Amygdala (tissue), 56 donors: ENCODE measurements at places on chromosomes 7 and 10.
A peak's percentile ranks its signal among the peaks of the same experiment; 100 is the strongest.

- no peak for DNase-seq
These were observed 5.7 kb downstream of the ARL5B start for GRCh38 chr10:18664841-18665478.

GRCh38 chr7:26645121-26645520, 219.3 kb downstream of the SKAP2 start:
- DNase-seq, result no peak

GRCh38 chr7:23135755-23136154, 30.2 kb downstream of the KLHL7 start:
- no peak for DNase-seq

GRCh38 chr7:137388916-137389315, 45.4 kb upstream of the PTN start:
- DNase-seq, result no peak

DNA sequence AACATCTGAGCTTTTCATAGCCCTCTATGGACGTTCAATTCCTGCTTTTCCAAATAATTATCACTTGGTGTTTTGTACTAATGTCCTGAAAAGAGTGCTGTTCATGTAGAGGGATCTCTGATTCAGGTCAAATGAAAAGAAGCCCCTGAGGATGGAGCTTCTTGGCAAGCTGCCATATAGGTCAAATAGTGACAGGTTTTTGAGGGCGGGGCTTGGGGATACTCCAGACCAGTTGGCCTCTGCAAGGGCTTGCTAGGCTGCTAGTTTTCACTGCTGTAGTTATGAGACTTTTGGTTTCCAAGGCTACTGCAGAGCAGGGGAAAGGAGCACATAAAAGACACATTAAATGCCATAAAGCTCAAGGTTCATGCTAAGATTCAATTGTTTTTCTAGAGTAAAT, 257.2 kb upstream of the CACNA2D1 start:
- no peak for DNase-seq

- DNase-seq, result no peak
These were observed 366.3 kb upstream of the CHRM2 start for GRCh38 chr7:136502162-136502561.

- no peak for DNase-seq
These were observed 56.8 kb downstream of the ZRANB1 start for GRCh38 chr10:124998624-124999291.

GRCh38 chr10:4686644-4686996, 139.4 kb upstream of the AKR1E2 start:
- DNase-seq, result no peak

- DNase-seq, result no peak
These were observed 10.4 kb upstream of the LMBR1 start for GRCh38 chr7:156903232-156903909.

DNA sequence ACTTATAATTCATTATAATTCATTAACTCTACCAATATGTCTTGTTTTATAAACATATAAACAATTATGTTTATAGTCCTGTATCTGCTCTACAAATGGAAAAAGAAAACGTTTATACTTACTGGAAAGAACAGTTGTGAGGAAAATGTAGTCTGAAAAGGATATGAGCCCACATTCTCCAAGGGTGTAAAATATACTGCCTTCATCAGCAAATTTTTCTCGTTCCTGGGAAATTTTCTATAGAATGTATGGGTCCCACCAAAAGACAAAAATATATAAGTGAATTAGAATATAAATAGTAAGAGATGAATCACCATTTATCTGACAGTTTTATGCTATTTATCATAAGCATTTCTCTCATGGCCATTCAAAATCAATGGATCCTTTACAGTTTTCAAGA, 117.8 kb downstream of the MICU1 start:
- no peak for DNase-seq

- no peak for DNase-seq
These were observed 43.6 kb downstream of the MGAM start for GRCh38 chr7:142039231-142039630.

GRCh38 chr10:124223711-124224085, 130.3 kb upstream of the CHST15 start:
- no peak for DNase-seq

GRCh38 chr7:19113855-19114550, 3.4 kb downstream of the TWIST1 start:
- DNase-seq, result no peak

GRCh38 chr10:11901833-11902475, 78.8 kb downstream of the PROSER2 start:
- no peak for DNase-seq

GRCh38 chr10:70812814-70813213, 2.9 kb upstream of the SGPL1 start:
- DNase-seq, result no peak

DNA sequence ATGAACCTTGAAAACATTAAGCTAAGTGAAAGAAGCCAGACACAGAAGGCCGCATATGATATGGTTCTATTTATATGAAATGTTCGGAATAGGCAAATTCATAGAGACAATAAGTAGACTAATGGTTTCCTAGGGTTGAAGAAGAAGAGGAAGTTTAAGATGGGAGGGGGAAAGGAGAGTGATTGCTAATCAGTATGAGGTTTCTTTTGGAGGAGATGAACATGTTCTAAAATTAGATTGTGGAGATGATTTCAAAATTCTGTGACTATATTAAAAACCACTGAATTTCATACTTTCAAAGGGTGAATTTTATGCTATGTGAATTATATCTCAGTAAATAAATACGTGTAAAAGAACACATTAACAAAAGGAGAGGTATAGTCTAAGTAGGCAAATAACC, 176.4 kb upstream of the HPS1 start:
- DNase-seq, result no peak

GRCh38 chr10:79152423-79152817, 83.7 kb downstream of the ZMIZ1 start:
- DNase-seq, result no peak

GRCh38 chr7:134515569-134516468, 11.5 kb upstream of the AKR1B10 start:
- DNase-seq, result no peak

DNA sequence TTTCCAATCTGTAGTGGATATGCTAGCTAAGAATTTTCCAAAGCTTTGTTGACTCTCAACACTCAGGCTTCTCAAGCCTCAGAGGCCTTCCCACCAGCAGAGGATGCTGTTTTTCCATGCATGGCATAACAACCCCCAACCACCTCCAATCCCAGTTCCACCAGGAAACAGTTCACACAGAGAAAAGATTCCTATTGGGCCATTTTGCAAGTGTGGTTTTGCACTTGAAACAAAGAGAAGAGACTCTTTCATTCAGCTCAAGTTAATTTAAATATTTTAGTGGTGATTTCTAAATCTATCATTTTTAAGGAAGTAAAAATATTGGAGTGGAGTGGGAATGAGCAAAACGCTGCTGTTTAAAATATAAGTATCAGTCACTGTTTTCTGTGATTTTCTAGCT, 105.6 kb upstream of the COL1A2 start:
- peak; percentile 22 for DNase-seq

GRCh38 chr7:33789871-33790630, 115.3 kb upstream of the BMPER start:
- no peak for DNase-seq

DNA sequence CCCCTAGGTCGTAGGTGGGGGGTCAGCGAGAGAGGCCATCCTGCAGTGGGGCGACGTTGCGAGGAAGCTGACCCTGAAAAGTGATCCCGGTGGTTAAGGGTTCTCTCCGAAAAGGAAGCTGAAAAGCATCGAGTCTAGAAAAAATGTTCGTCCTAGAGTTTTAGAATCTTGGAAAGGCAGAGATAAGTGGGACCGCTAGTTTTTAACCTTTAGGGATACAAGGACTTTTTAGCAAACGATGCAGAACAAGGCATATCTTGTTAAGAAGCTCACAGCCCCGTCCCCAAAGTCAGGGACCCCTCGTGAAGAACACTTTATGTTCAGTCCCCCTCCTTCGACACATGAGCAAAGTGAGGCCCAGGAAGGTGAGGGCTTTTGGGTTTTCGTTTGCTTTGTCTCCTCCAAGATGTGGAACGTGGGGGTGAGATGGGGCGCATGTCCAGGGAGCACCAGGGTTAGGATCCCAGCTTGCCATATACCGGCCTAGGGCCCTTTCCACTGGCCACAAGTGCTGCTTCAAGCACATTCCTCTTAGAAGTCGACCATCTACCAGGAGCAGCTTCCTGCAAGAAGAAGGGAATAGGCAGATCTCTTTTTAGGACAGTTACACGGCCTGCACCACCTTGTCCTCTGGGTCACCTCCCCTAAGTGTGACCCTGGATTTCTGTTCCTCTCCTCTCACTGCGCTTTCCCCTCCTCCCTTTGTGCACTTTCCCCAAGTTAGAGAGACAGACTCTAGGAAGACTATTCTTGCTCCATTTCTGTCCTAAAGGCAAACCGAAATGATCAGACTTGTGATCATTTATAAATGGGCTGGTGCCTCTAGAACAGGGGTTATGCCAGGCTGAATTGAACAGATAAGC, 969 bp downstream of the SLC35G1 start:
- no peak for DNase-seq

- no peak for DNase-seq
These were observed 46.6 kb upstream of the GRID1 start for GRCh38 chr10:86413046-86413728.

DNA sequence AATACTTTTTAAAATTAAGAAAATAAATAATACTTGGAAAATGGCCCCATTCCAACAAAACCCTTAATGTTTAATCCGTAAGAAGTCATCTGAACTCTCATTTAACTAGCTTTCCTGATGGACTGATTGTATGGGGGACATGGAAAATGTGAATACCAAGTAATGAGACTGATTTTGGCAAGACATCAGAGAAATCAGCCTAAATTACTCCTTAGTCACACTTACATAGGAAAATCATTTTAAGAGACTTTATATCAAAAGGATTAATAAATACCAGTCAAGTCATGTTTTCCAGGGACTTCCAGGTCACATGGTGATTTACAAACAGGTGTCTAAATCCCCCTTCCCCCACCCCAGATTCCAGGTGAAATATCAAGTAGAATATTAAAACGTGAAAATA, 58.2 kb downstream of the GRM8 start:
- DNase-seq, result no peak

DNA sequence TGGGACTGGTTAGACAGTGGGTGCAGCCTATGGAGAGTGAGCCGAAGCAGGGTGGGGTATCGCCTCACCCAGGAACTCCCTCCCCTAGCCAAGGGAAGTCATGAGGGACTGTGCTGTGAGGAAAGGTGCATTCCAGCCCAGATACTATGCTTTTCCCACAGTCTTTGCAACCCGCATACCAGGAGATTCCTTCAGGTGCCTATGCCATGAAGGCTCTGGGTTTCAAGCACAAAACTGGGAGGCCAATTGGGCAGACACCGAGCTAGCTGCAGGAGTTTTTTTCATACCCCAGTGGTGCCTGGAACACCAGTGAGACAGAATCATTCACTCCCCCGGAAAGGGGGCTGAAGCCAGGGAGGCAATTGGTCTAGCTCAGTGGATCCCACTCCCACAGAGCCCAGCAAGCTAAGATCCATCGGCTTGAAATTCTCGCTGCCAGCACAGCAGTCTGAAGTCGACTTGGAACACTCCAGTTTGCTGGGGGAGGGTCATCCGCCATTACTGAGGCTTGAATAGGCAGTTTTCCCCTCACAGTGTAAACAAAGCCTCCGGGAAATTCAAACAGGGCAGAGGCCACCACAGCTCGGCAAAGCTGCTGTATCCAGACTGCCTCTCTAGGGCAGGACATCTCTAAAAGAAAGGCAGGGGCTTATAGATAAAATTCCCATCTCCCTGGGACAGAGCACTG, 141.4 kb downstream of the TFEC start:
- no peak for DNase-seq

DNA sequence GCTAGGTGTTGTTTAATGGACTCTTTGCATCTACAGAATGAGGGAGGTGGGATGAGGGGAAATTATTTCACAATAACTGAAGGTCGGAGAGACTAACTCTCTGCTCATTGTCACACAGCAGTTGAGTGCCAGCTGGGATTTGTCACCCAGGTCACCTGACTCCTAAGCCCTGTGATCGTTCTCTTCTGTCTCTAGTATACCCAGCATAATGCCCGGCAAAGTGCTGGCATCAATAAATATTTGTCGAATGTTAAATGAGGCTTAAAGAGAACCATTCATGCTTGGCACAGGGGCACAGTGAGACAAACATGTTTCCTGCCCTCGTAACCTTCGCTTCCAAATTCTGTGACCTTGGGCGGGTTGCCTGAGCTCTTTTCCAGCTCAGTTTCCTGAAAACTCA, 70.8 kb downstream of the TCF7L2 start:
- no peak for DNase-seq

- DNase-seq, result no peak
These were observed 45.5 kb upstream of the TARP start for GRCh38 chr7:38318803-38319416.

DNA sequence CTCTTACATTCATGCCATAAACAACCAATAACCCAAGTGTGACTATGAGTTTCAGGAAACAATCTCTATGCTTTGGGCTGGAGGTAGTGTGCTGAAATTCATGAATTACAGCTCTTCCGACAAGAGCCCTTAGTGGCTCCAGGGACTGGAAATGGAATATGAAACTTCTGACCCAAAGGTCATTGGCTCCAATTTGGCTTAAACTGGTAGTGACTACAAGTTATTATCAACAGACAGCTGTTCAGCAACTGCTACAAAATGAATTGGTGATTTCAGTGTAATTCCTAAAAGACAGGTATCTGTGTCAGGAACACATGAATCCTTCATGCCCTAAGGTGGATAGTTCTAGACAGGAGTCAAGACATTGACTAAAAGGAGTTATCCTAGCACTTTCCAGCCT, 745.4 kb downstream of the PHTF2 start:
- no peak for DNase-seq

DNA sequence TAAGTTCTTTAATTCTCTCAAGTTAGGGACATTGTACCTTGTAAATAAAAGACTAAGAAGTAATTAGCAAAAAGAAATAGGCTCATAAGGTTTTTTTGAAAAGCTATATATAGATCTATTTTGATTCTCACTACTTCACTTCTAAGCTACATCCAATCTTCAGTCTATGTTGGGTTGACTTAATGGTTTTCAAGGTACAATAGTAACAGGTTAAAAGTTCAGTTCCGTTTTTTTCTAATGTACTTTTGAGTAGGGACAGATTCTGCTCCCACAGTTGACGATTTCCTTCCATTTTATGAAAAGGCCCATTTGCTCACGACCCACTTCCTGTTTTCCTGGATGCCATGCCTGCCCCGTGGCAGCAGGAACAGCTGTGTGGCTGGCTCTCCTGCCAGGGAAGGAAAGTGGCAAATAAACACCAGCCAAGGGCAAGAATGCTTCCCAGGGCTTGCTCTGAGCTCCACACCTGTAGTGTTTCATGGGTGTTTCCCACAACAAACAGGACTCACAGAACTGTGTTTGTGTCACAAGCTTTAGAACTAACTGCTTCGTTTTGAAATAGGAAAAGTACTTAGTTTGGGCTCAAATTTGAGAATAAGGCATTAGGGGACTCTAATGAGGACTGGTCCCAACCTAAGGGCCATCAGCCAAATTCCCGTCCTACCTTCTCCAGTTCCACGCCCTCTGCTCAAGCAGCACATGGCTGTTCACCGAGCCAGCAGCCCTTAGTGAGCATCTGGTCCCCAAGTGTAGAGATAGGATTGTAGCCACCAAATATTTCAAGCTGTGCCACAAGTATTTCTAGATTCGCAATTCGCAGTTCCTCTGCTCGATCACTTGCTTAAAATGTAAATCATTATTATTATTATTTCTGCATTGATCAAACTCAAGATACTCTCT, 240.7 kb downstream of the COBL start:
- no peak for DNase-seq

GRCh38 chr10:99659868-99660366, 608 bp downstream of the ENTPD7 start:
- peak; percentile 14 for DNase-seq
